ENCODE measurements at places on chromosomes 1 and 21.

GRCh38 chr1:78830321-78830720 lies 176.2 kb downstream of the ADGRL4 start:
- no peak for DNase-seq

DNA sequence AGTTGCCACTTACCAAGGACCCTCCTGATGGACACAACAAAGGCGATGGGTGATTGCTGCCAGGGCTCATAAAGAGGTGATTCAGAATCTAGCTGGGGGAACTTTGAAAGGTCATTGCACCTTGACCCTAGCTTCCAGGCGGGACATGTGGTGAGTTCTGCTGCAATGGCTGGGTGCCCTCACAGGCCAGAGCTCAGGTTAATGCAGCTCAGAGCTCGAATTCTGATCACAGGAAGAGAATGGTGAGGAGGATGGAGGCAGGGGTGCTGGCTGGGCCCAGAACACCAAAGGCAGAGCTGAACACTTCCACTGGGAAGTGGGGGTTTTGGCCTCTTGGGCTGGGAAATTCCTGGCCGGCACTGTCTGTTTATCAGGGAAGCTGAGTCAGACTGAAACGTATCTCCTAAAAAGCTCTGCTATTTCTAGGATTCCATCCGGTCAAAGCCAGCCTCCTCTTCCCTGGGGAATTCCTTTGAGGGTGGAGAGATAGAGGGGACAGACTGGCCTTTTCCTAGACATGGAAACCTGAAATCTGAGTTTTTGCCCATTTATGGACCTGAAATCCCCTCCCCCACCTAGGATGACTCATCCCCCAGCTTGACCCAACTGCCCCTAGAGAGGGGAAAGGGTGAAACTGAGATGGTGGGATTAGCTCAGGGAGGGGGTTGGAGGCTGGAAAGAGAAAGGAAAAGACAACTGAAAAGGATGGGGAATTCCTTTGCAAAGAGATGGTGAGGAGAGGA lies 27.2 kb downstream of the NUAK2 start:
- no peak for DNase-seq

DNA sequence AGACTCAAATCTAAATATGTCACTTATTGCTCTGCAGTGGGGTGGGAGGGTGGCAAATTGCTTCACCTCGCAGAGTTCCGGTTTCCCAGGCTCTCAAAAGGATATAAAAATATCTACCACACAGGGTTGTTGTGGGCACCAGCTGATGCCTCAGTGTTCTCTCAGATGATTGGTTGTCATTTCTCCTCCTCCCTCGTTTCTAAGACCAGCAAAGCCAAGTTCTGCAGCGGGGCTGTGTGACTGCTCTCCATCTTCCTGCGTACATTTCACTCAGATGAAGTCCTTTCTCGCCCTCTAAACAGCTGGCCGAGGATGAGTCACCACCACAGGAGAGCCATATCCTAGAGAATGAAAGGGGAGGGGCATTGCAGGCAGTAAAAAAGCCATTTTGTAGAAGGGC lies 35.0 kb upstream of the VWA5B1 start:
- DNase-seq, result no peak

GRCh38 chr1:170030212-170030611 lies 44.3 kb downstream of the KIFAP3 start:
- no peak for DNase-seq

All from activated gamma-delta T cell (primary cell).